ENCODE measurements at places on chromosomes 13 and 19. TPM values are rescaled to one million over a fixed set of nuclear protein-coding genes. Genes with fewer than 3 reads are reported as not detected.
A peak's percentile ranks its signal among the peaks of the same experiment; 100 is the strongest.

GRCh38 chr19:40592170-40592569 is 9.0 kb upstream of the LTBP4 start:
- DNase-seq, result no peak

GRCh38 chr19:41575998-41576397 is at the start of gene CEACAM21:
Gene CEACAM21, plus strand, starts transcription at chr19:41576166. Its CDS starts 109 bp downstream, at chr19:41576275.
- DNase-seq, result no peak

GRCh38 chr19:738509-739128 is 12.3 kb upstream of the MISP start:
- DNase-seq, result peak; percentile 83

- DNase-seq, result no peak
These were observed 1.7 kb downstream of the PDX1 start for GRCh38 chr13:27921421-27921960.

DNA sequence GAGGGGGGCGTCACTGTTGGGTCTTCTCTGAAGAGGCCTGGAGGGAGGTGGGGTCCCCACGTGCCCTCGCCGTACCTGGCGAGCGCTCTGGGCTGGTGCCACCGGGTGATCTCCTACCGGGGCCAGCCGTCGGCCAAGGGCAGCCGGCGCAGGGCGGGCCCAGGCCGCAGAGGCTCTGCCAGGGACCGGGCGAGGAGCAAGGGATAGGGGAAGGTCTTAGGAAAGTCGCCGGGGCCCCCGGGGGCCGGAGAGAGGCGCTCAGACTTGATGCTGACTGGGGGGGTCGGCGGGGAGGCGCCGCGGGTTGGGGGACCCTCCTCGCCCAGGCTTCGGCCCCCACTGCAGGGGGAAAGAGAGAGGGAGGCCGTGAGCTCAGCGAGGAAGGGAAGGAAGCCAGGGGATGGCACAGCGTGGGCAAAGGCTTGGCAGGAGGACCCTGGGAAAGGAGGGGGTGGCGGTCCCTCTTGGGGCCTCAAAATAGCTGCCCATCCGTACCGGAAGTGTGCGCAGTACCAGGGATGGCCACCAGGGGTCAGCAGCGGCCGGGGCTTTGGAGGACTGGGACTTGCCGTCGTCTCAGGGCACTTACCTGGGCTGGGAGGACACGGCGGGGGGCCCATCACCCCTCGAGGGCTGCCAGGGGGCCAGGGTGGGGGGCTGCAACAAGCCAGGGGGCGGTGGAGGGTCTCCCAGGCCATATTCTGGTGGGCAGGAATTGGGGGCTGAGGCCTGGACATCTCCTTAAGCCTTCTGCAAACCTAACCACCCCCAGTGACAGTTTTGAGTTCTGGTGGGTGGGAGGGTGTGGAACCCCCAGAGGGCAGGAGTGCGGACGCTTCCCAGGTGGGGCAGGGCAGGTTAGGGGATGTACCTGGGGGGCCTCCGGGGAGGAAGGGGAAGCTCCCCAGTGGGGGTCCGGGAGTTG is 7.7 kb upstream of the TMEM161A start:
- peak; percentile 72 for DNase-seq

- no peak for DNase-seq
These were observed 103.8 kb downstream of the RGCC start for GRCh38 chr13:41561170-41561569.

GRCh38 chr19:19540064-19540714 is 2.1 kb downstream of the CILP2 start:
- DNase-seq, result peak; percentile 53

The FFAR2 gene
- 0.64 TPM for polyA plus RNA-seq

The LGALS7 gene
- 1.2 TPM for polyA plus RNA-seq
